ENCODE measurements at places on chromosomes 4 and X. TPM values are rescaled to one million over a fixed set of nuclear protein-coding genes. Genes with fewer than 3 reads are reported as not detected.
A peak's percentile ranks its signal among the peaks of the same experiment; 100 is the strongest.

GRCh38 chrX:30893206-30893605, 4.2 kb upstream of the TAB3 start:
- no peak for DNase-seq

DNA sequence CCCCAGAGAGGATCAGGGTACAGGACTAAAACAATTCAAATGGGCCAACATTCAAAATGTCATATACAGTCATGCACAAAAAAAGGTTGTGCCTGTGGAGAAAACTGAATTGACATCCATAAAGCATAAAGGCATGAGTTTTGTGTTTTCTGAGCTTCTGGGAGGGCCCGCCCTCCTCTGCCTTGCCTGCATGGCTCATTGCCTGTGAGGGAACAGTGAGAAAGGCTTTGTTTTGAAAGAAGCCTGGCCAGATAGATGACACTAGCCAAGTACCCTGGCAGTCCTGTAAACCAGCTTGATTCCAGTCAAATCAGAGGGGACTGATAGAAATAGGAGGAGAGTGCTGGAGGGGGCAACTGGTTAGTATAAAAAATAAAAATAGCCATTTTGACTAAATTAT, 194.3 kb downstream of the KIT start:
- peak; percentile 14 for DNase-seq

DNA sequence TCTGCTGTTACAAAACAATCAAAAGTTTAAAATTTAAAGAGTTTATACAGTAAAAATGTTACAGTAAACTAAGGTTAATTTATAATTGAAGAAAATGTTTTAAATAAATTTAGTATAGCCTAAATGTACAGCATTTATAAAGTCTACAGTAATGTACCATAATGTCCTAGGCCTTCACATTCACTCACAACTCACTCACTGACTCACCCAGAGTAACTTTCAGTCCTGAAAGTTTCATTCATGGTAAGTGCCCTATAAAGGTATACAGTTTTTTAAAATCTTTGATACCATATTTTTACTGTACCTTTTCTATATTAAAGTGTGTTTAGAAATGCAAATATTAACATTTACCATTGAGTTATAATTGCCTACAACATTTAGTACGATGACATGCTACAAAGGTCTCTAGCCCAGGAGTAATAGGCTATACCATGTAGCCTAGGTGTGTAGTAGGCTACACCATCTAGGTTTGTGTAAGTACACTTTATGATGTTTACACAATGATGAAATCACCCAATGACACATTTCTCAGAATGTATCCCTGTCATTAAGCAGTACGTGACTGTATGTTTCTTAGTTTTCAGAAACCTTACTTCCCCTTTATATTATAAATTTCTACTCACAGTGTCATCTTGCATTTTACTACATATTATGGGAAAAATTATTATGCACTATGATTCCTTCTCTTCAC, 320.8 kb downstream of the ADAM29 start:
- DNase-seq, result no peak

DNA sequence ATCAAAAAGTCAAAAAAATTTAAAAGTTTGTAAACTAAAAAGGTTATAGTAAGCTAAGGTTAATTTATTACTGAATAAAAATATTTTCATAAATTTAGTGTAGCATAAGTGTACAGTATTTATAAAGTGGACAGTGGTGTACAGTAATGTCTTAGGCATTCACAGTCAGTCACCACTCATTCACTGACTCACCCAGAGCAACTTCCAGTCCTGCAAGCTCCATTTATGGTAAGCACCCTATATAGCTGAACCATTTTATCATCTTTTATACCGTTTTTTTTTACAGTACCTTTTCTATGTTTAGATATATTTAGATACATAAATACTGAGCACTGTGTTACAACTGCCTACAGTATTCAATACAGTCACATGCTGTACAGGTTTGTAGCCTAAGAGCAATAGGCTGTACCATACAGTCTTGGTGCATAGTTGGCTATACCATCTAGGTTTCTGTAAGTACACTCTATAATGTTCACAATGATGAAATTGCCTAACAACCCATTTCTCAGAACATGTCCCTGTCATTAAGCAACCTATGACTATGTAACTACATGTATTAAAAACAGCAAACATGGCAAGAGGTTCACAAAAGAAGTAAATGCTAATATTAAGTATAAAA, 18.6 kb downstream of the ACSL4 start:
- no peak for DNase-seq

The CD99 gene
- 158 TPM for total RNA-seq
